ENCODE measurements at places on chromosomes 6 and 20. TPM values are rescaled to one million over a fixed set of nuclear protein-coding genes. Genes with fewer than 3 reads are reported as not detected.

The KCNQ2 gene
- not detected for total RNA-seq

The OLIG3 gene
- total RNA-seq: not detected

The SLC35D3 gene
- total RNA-seq: not detected

The HCRTR2 gene
- not detected for total RNA-seq

The DDO gene
- not detected for total RNA-seq

The HLA-E gene
- 192 TPM for total RNA-seq
